Renal cortex interstitium (tissue), 15 donors: ENCODE measurements at places on chromosomes 2 and 18.

DNA sequence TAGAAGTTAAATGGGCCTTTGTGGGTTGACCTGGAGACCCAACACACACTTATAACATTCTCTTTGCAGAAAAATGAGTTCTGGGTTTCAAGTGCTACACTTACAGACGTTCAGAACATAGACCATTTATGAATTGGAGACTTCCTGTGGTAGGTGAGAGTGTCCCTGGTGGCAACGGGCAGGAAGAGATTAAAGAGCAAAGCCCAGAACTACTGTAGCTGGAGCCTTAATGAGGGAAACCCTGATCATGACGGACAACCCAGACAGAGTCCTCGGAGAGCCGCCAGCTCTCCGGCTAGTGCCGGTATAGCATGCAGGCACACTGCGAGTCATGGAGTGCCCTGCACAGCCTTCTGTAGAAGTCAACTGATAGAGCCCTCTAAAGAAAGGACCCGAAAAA, 44.5 kb upstream of the RMDN2 start:
- DNase-seq = no peak

DNA sequence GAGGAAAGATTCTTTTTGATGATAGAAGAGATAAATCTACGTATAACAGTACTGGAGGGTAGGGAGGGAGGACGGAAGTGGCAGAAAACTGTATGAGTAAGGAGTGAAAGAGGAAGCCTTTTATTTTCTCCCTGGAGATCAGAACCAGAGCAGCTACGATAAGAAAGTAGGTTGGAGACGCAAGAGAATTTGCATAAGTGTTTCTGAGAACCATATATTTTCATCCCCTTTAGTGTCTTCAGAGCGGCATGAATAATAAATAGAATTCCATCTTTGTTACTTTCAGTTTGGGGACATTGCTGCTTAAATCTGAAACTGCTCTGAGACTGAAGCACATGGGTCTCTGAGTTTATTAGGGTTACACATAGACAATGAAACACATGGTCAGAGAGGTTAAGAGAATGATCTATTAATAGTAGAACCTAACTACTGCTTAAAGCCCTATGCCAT, 230.2 kb upstream of the TNP1 start:
- DNase-seq = no peak

DNA sequence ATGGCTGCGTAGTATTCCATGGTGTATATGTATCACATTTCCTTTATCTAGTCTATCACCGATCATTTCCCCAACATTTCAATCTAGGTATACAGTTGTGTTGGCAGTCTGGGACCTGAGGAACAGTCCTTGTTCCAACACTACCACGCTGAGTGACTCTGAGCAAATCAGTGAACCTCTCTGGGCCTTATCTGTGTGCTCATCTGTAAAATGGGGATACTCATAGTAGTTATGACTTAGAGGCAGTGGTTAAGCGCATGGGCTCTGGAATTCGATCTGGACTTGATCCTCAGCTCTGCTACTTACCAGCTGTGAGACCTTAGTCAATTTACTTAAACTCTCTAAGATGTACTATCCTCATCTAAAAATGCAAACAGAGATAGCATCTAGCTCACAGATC, 85.1 kb downstream of the BCL2 start:
- no peak for DNase-seq

DNA sequence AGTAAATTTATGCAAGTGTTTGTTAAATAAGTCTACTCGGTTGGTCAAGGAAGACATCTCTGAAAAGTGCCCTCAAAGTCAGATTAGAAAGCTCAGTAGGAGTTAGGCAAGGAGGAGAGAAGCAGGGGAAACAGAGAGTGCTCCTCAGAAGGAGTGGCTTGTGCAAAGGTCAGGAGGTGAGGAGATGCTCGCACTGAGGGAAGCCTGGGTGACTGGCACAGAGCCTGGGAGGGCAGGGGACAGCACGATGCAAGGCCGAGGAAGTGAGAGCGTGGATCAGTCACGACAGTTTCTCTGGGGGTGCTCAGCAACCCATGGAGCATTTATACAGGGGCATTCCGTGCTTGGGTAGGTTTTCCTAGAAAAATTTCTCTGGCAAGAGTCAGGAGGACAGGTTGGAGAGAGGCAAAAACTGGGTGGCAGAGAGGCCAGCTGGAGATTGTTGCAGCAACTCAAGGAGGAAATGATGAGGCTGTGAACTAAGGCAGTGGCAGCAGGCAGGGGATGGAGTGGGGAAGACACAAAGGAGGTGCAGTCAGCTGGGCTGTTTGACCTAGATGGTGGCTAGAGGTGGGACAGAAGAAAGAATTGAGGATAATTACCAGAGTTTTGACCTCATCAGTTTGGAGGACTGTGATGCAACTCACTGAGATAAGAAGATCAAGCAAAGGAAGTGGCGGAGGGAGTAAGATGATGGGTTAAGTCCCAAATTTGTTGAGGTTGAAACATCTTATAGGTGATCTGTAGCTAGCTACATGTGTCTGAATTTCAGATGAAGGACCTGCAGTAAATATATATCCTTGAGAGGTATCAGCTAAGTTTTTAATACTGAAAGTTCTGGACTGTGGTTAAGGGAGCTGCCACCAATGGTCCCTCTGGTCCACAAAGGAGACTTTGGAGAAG, 52.4 kb downstream of the BCL2 start:
- no peak for DNase-seq

DNA sequence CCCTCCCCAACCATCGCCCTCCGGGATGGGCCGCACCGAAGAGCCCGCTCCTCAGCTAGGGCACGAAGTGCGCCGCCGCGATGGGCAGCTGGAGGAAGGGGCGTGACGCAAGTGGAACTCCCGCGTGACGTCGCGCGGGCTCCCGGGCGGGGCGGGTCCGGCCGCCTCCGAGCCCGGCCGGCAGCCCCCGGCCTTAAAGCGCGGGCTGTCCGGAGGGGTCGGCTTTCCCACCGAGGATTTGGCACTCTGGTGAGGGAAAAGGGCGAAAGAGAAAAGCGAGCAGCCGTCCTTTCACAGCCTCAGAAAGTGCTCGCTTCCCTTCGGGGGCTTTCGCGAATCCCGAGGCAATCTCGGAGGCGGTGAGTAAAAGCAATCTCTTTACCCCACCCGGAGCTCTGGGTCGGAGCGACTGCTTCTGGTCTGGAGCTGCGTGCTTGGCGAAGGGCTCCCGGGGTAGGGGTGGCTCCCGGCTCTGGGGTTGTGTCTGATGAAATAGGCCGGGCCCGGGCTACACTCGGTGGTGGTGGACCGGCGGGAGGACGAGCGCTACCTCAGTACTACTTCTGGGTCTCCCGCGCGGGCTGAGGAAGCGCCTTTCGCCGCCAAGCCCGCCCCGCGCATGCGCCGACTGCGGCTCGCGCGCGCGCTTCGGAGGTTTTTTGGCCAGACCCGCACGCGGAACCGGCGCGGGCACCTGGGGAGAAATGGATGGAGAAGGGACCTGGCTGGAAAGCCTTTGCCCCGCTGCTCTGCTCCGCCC, at the start of gene RBBP8:
Gene RBBP8 (plus strand): TSS at position 123 of the 760 bp plus-strand sequence. CDS start 3,524 bp downstream, outside the sequence.
- peak; percentile 81 for DNase-seq

GRCh38 chr2:15133461-15133860, 427.7 kb downstream of the NBAS start:
- DNase-seq = no peak
